ENCODE measurements at places on chromosomes 1 and 21. TPM values are rescaled to one million over a fixed set of nuclear protein-coding genes. Genes with fewer than 3 reads are reported as not detected.

DNA sequence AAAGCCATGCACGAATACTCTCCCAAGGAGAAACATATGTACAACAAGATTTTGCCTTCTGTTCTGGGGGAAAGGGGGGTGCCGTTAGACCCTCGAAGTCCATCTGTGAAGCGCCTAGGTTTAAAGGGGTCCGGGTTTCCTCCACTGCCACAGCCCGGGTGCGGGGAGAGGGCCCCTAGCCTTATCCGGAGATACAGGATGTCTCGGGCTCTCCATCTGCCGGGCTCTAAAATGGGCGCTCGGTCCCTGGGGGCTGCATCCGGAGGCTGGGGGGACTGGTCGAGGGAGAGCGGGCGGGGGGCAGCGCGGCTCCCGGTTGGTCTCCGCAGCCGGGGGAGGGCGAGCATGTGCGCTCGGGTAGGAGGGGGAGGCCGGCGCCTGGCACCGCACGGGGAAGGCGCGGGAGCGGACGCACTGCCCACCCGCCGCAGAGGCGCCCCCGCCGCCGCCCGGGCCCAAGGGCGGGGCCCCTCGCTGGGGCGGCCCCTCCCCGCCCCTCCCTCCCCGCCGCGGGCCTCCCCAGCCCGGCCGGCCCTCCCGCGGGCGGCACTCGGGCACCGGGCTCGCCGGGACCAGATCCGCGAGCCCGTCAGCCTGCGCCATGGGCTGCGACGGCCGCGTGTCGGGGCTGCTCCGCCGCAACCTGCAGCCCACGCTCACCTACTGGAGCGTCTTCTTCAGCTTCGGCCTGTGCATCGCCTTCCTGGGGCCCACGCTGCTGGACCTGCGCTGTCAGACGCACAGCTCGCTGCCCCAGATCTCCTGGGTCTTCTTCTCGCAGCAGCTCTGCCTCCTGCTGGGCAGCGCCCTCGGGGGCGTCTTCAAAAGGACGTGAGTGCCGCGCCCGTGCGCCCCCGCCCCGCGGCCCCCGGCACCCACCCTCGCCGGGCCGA lies 63.1 kb downstream of the ELK4 start:
- no peaks in the 10 kb centered on the region for H3K36me3 ChIP-seq
- no peak overlapping the region for H3K27ac ChIP-seq
- H3K4me3 ChIP-seq: peak overlapping the region; percentile 53

DNA sequence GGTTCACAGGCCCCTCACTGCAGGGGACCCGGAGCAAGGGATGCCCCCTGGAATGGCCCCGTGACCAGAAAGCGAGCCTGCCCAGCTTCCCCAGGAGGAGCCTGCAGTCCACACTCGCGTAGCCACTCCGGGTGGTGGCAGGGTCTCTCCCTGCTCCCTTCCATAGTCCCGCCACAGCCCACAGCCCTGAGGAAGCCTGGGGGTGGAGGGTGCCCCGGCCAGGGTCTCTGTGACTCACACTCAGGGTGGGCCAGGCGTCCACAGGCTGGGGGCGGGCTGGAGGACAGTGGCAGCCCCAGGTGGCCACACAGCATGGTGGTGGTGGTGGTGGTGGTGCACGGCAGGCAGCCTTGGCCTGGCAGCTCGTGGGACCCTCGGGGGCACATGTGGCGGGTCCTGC lies 15.6 kb downstream of the YBEY start:
- H3K27me3 ChIP-seq: peaks cover 5% of the 10 kb centered on the region
- no peak for DNase-seq
- H3K4me1 ChIP-seq: no peaks in the 10 kb centered on the region
- no peak overlapping the region for H3K27ac ChIP-seq
- peaks cover 10% of the 10 kb centered on the region for H3K36me3 ChIP-seq
- no peak overlapping the region for H3K4me3 ChIP-seq

CFH gene
- 0.19 TPM for total RNA-seq

FMO3 gene
- not detected for total RNA-seq

- no peak overlapping the region for H3K4me3 ChIP-seq
- H3K36me3 ChIP-seq: no peaks in the 10 kb centered on the region
- H3K4me1 ChIP-seq: peaks cover 6% of the 10 kb centered on the region
- DNase-seq: no peak
- H3K27ac ChIP-seq: no peak overlapping the region
- H3K27me3 ChIP-seq: peaks cover 69% of the 10 kb centered on the region
Observed at GRCh38 chr1:152515434-152515783, 1.1 kb downstream of the CRCT1 start.

GRCh38 chr1:167135281-167135840 lies 41.5 kb downstream of the STYXL2 start:
- H3K4me3 ChIP-seq: no peak overlapping the region
- no peak for DNase-seq
- no peaks in the 10 kb centered on the region for H3K36me3 ChIP-seq
- no peak overlapping the region for H3K27ac ChIP-seq
- H3K4me1 ChIP-seq: no peaks in the 10 kb centered on the region
- H3K27me3 ChIP-seq: peaks cover 16% of the 10 kb centered on the region

ERICH3 gene
- total RNA-seq: not detected

TRIM17 gene
- total RNA-seq: 6.2 TPM

GRCh38 chr1:17950728-17951127 lies 156.9 kb upstream of the IGSF21 start:
- no peak overlapping the region for H3K27ac ChIP-seq
- peaks cover 3% of the 10 kb centered on the region for H3K4me1 ChIP-seq
- H3K27me3 ChIP-seq: peaks cover 31% of the 10 kb centered on the region
- DNase-seq: no peak

GPR153 gene
- total RNA-seq: 1.6 TPM

DNA sequence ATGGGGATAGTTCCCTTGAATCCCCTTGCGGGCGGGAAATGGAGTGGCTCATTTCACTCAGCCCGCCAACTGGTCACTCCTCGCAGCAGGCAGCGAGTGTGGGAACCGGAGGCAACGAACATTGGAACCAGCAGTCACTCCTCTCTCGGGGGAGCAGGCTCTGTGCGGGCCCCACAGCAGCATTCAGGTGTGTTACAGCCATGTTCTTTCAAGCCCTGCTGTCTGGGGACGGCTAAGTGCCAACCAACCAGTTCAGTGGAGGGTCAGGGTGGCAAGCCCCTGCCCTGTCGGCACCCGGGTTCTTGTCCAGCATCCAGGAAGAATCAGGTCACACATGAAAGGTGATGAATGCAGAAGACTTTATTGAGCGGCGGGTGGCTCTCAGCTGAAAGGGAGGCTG lies 370.5 kb downstream of the NUF2 start:
- H3K36me3 ChIP-seq: no peaks in the 10 kb centered on the region
- H3K4me3 ChIP-seq: no peak overlapping the region
- peaks cover 7% of the 10 kb centered on the region for H3K4me1 ChIP-seq
- DNase-seq: no peak
- no peaks in the 10 kb centered on the region for H3K27me3 ChIP-seq

Measured in activated T-cell treated with anti-CD3 and anti-CD28 coated beads, Interleukin-2, amount 50 U/mL, for 72 hours (primary cell).